NCI-H1092 (cell line): ENCODE measurements at places on chromosomes 3 and 15.

GRCh38 chr3:166706094-166706493, 674.0 kb downstream of the ZBBX start:
- no peak for DNase-seq

- no peak for DNase-seq
Observed at GRCh38 chr15:51181905-51182304, 87.2 kb upstream of the TNFAIP8L3 start.

DNA sequence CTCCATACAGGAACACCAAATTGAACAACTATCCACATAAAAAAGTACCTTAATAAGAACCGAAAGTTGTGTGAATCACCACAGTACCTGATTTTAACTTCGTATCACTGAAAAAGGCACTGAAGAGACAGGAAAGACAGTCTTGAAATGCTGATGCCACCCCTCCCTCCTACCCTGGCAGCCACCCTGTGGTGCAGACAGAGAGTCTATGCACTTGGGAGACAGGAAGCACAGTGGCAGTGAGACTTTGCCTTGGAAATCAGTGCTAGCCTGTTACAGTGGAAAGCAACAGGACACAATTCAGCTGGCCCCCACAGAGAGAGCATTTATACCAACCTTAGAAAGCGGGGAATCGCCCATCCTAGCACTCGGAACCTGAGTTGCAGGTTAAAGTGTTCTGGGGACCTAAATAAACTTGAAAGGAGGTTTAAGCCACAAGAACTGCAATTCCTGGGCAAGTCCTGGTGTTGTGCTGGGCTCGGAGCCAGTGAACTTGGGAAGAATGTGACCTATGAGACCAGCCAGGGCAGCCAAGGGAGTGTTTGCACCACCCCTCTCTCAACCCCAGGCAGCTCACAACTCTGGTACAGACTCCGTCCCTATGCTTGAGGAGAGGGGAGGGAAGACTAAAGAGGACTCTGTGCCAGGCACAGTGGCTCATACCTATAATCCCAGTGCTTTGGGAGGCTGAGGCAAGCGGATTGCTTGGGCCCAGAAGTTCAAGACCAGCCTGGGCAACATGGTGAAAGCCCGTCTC, 240.1 kb downstream of the ISL2 start:
- no peak for DNase-seq

DNA sequence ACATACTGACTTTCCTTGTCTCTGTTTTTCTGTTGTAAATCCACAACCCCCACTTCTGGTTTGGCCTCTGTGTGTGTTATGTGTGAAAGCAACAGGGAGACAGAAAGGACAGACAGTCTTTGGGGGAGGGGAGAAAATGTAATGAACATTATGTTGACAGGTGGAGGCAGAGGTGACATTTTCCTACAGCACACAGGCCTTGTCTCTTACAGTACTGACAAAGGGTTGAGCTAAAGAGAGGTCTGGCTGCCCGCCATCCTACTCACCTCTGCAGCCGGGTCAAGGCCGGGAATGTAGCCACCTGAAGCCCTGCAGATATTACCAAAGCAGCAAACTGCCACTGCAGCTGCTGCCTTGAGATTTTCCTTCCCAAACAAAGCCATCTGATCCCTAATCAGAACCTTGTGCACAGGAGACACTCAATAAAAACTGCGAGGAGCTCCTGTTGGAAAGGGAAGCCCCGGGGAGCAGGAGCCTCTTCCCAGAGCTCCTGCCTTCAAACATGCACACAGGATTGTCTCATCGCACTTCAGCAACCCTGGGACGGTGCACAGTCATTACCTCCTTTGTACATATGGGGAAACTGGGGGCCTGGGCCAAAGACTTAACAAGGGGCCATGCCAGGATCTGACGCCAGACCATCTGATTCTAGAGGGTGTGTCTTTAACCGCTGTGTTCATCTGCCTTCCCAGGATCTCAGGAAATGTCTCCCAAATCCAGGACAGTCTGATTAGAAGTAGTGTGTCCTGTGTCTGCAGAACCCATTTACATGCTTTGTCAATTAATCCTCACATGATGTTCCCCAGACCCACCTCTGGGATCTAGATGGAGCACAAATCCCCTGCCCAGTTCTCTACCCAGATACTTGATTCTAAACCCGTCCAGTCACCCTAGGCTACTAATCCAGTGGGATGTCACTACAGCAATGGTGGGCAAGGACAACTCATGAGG, 14.2 kb downstream of the MYO5C start:
- DNase-seq: no peak

- no peak for DNase-seq
Observed at GRCh38 chr3:147737376-147737775, 328.2 kb downstream of the ZIC1 start.

DNA sequence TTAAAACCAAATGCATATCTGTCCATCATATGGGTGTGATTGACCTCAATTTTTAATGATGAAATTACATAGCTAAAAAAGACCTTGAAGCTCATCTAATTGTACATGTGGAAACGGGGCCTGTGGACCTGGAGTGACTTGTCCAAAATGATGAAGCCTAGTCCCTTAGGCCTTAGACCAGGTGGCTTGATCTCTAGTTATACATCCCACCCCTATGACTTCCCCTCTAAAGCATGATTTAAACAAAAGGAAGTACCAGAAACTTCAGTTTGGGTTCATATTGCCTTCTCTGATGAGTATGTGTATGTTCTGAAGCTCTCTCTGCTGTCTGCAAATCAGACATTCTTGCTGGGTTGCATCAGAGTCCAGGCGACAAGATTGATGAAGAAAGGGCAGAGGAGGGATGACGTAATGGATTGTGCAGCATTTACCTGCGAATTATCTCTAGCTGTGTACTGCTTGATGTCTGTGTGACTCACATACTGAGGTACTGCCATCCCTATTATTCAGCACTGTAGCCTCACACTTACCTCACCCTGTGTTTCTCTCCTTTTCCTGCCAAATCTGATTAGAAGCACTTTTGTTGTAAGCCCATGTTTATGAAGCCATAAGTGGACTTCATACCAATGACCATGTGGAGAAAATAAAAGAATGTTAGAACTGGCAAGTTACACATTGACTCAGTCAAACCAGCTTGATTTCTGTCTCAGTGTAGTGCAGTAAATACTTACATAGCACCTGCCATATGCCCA, 111.5 kb downstream of the FILIP1L start:
- DNase-seq: no peak

- no peak for DNase-seq
Observed at GRCh38 chr15:20646529-20647142, 105.0 kb upstream of the GOLGA6L6 start.
